ENCODE measurements at places on chromosomes 1 and 21.

DNA sequence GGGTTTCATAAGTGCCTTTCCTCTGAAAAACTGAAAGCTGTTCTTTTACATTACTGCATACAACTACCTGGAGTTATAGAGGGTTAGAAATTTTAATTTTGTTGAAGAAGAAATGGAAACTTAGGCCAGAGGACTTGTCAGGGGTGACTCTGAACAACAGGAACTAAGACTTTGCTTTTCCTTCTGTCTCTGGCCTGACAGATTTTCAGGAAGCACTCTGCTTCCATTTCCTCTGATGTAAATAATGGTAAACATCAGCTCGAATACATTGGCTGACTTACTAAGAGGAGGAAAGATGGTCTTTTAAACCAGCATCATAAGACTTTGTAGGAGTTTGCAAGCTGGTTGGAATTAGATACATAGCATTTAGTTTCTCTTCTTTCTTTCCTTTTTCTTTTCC, 27.1 kb upstream of the PLEKHM2 start:
- DNase-seq: no peak

DNA sequence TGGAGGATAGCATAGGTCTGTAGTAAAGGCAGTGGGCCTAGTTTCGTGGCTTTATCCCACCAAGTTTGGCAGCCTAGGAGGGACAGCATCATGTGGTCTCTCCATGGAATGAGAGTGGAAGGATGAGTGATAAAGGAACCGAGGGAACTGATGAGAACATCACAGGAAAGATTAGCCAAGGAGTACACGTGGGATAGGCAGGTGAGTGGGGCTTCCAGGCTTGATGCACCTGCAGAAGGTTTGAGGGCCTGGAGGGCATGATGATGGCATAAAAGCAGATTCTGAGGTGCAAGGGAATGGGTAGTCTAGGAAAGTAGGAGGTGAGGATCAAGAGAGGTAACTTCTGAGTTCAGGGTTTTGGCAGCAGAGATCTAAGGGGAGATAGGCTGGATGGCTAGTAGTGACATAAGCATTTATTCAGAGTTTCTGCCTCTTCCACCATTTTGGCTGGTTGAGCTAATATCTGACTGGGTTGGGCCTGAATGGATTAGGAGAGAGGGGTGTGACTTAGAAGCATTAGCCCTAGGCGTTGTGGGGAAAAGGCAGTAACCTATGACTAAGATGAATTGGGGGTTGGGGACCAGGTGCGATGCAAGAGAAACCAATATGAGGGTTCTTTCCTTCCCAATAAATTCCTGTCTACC, 9.1 kb downstream of the PTGFRN start:
- DNase-seq: no peak

- no peak for DNase-seq
Observed at GRCh38 chr21:45985471-45986315, 4.1 kb downstream of the COL6A1 start.

DNA sequence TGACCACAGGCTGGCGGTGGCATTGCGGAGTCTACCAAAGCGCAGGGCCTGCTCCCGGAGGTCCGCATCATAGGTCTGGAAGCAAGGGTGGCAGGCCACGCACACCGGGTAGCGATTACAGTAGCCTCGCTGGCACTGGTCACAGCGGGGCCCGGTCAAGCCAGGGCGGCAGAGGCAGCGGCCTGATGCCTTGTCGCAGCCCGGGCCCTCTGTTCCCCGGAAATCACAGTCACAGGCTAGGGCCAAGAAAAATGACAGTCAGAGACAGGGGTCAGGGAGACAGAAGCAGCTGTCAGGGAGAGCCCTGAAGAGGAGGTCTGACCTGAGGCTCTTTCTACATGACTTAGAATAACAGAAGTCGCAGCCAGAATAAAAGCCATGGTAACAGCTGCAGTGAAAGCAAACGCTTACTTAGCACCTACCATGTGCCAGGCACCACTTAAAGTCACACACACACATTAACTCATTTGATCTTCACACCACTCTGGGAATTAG, 26.4 kb downstream of the LAMB3 start:
- DNase-seq: no peak

- peak; percentile 64 for DNase-seq
Observed at GRCh38 chr1:41476807-41477361, 7.6 kb downstream of the EDN2 start.

DNA sequence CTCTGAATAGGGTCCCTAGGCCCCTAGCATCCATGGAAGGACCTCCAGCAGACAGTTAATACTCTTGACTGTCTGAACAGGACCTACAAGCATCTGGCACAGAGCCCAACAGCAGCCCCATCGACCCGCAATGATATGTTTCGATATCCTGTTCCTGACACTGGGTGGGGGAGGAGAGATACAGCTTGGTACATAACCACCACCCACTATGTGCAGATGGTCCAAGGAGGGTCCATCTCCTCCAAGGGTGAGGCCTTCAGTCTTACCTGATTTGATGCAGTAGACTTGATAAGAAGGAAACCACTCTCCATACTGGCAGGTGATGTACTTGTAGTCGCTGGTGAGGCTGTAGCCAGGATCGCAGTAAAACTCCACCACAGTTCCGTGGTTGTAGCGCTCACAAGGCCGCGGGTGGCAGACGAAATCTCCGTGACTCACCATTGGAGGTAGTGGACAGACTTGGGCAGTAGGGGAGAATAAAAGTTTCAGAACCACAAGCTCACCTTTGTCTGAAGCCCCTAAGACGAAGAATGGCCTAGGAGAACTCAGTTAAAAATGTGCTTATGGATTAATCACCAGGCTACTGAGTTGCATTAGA, 86.0 kb upstream of the TLR5 start:
- no peak for DNase-seq

GRCh38 chr1:31366796-31367195, 6.1 kb downstream of the FABP3 start:
- DNase-seq: no peak

- peak; percentile 49 for DNase-seq
Observed at GRCh38 chr1:36516372-36517010, 33.8 kb upstream of the CSF3R start.

GRCh38 chr1:220879509-220880361, 492 bp downstream of the HLX start:
- no peak for DNase-seq

DNA sequence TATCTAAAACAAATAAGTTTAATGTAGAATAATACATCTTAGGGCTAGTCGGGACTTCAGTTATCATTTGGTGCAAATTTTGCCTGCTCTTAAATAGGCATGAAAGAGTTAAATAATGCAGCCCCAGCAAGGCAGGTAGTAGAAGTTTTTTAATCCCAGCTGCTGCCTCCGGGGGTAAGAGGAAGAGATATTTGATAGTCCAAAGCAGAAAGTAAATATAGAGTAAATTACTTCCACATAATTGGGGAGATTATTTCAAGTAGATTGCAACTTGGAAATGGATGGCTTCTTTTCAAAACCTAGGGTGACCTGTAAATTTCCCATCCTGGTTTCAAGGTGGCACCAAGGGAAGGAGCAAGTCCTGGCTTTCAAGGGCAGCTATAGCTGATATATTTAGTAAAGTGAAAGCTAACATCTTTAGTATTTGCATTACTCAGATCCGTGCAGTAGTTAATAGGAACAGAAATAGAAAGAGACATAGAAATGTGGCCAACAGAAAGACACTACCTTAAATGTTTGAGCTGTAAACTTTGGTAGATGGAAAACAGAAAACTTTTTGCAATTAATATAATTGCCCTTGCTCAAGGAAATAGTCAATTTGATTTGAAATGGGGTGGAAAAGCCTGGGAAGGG, 109.1 kb downstream of the LMO4 start:
- no peak for DNase-seq

GRCh38 chr1:14852291-14852690, 253.8 kb downstream of the KAZN start:
- no peak for DNase-seq

DNA sequence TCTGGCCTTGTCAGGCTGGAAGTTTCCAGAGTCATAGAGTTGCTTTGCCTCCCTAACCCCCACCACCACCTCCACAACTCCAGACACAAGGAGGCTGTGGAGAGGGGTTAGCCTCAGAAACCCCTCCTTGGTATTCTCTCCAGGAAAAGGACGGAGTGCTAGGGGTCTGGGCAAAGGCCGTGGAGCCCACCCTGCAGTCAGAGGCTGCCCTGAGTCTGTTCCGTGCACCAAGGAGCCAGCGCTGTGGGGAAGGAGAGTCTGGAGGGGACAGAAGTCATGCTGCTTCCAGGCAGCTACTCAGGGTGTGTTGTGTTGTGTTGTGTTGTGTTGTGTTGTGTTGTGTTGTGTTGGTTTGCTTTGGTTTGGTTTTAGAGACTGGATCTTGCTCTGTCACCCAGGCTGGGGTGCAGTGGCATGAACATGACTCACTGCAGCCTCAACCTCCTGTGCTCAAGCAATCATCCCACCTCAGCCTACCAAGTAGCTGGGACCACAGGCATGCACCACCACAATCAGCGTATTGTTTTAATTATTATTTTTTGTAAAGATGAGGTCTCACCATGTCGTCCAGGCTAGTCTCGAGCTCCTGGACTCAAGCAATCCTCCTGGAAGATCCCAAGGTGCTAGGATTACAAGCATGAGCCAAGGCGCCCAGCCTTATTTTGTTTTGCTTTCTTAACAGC, 122.2 kb upstream of the TMEM51 start:
- no peak for DNase-seq

GRCh38 chr1:24369801-24370200, 43.8 kb downstream of the STPG1 start:
- DNase-seq: no peak

DNA sequence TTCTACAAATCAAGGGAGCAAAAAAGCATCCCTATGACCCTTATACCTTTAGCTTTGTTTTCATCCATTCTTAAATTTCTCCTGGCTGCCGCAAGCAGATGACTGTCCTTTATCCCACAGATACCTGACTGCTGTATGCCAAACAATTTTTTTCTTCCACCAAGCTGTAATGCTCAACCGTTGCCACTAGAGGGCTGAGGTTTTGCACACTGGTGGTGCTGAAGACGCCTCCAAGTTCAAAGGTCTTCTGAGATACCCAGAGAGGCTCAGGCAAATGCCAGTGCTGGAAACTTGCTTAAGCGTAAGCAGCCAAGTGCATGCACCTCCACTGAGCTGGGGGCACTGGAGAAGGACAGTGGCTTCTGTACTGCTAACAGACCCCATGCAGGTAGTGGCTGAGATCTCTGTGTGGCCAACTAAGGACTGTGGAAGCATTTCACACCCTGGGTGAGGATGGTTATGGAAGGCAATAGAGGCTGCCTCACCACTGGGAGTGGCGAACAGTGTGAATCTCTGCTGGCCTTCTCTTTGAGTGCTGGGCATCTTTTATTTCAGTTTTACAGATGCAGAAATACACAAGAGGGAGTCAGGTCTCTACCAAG, 28.5 kb downstream of the CNIH3 start:
- DNase-seq: peak; percentile 63

DNA sequence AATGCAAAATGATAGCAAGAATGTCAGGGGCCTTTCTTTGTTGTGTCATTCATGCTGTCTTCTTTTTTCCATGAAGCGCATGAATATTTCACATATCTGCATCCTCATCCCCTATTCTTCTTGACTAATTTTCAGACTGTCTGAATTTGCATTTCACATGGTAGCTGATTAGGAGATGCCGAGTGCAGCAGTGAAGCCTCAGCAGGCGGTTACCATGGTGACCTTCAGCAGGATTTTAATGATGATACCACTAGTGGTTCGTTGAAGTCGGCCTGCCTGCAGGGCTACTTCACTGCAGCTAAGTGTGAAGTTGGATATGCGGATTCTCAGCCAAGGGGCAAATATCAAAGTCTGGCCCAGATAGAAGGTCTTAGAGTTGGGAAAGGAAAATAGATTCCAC, 141.8 kb downstream of the NEK7 start:
- no peak for DNase-seq

GRCh38 chr1:12340544-12340930, 110.7 kb downstream of the VPS13D start:
- DNase-seq: no peak

DNA sequence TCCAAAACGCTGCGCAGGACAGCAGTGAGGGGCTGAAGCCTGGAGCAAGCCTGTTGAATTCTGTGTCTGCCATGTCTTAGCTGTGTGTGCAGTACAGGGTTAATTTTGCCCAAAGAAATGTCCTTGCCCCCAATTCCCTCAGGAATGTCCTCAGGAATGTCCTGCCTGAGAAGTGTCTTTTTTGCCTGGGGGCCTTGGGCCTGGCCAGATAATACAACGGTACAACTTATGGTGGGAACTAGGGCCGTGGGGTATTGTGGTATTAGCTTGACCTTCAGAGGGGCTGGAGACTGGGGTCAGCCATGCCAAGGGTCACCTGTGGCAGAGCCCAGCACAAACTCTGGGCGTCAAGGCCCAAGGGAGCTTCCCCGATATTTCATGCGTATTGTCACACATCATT, 107.7 kb downstream of the AJAP1 start:
- DNase-seq: no peak

DNA sequence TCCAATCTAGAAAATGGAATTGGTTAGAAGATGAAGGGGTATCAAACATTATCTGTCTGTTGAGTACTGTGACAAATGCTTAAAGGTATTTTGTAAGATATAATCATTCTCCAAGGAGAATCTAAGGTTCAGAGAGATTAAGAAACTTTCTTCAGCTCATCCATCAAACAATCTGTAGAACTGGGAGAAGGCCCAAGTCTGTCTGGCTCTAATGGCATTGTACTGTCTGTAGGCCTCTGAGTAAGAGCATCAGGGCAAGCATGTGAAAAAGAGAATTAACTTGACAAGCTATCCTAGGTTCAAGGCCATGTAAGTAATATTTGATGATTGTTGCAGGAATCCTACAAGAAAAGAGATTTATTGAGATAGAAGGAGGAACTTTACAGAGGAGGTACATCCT, 5.3 kb upstream of the FGGY start:
- DNase-seq: no peak

- no peak for DNase-seq
Observed at GRCh38 chr1:181127898-181128453, 39.5 kb downstream of the IER5 start.

DNA sequence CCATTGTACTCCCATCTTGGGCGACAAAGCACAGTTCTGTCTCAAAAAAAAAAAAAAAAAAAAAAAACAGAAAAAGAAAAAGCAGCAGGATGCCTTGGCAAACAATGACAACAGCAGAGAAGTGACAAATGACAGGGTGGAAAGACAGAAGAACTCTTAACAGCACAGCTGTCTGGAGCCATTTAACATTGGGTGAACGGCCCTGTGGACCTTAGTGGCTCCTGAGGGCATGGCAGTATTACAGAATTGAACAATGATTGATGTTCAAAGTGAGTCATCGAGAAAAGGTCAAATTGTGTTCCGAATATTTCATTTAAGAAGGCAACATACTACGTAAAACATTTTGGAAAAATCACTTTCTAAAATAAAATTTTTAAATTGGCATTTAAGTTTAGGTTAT, 30.0 kb downstream of the DNASE2B start:
- no peak for DNase-seq

GRCh38 chr1:86913399-86913895, 479 bp downstream of the SELENOF start:
- peak; percentile 36 for DNase-seq

DNA sequence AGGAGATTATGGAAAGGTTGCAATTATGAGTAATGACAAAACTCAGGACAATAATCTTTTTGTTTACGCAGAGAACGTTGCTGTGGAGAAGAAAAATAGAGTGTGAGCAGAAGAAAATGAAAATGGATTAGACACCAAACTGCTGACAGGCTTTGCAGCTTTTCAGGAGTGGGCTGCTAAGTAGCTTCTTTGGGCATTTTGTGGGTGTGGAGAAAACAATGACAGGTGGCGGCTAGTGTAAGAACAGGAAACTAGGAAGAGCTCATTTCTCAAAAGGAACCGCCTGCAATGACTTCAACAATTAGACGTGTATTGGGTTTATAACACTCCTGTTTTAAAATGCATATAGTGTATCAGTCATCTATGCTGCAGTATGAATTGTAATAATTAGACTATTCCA, 18.3 kb upstream of the PALMD start:
- DNase-seq: no peak
